CD8-positive, alpha-beta memory T cell (primary cell): ENCODE measurements at places on chromosomes 2 and 18. TPM values are rescaled to one million over a fixed set of nuclear protein-coding genes. Genes with fewer than 3 reads are reported as not detected.

GRCh38 chr2:60446413-60447267 is 106.8 kb downstream of the BCL11A start:
- DNase-seq = no peak

DNA sequence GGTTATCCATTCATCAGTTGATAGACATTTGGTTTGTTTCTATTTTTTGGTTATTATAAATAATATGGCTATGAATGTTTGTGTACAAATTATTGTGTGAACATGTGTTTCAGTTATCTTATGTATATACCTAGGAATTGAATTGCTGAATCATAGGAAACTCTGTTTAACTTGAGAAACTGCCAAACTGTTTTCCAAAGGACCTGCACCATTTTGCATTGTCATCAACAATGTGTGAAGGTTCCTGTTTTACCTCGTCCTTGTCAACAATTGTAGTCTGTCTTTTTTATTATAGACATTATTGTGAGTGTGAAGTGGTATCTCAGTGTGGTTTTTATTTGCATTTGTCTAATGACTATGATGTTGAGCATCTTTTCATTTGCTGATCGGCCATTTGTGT is 17.1 kb downstream of the PDK1 start:
- DNase-seq = no peak

The LAMA1 gene
- total RNA-seq = not detected

The LINC00305 gene
- total RNA-seq = not detected

The GPR35 gene
- 9.0 TPM for total RNA-seq

The TMEM198 gene
- total RNA-seq = 6.0 TPM

DNA sequence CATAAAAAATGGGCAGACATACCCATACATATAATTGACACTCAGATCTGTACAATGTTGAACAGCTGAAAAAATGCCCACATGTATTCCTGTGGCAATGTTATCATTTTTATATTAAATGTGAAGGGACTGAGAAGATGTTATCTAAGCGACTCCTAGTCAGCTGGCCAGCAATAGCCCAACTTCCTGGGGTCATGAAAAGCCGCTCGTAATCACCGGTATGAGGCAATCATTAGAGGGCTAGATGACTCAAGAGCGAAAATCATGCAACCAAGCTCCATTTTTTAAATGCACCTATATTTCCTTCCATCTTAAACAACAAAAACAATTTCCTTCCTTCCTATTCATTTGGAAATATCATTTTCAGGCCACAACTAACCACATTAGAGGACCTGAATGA is 274.6 kb upstream of the CCDC68 start:
- no peak for DNase-seq

The MC2R gene
- not detected for total RNA-seq

The DPYSL5 gene
- total RNA-seq = not detected

DNA sequence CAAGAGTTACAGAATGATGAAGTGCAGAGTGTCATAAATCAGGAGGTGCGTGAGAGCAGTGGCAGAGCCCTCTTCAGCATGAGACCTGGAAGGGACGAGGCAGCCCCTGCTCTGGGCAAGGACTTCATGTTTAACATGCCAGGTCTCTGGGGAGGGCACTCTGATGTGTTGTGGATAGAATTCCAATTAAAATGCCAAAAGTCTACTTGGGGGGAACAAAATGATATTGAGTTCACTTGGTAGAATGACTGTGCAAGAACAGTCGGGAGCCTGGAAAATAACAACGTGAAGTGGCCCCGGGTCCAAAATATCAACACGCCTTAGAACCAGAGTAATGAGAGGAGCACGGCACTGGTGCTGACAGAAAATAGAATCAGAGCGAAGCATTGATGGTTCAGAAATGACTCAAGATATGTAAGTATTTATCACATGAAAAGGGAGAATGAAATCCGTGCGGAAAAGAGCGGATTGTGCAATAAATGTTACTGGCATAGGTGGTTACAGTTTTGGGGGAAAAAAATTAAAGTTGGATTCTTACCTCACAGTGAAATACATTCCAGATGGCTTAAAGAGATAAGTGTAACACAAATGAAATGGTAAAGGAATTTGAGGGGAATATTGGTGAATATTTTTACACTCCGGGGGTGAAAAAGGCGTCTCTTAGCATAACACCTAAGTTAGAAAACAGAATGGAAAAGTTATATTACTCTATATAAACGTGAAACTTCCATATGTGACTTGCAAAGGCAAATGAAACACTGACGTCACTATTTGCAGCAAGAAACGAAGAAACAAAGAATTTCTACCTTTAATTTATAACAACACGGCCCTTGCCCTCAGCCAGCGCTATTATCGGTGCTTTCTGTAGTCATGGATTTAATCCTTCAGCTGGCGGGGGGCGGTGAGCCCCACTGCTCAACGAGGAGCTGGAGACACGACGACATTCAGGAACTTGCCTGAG is 159.4 kb upstream of the TWIST2 start:
- DNase-seq = no peak

GRCh38 chr18:35241448-35241804 is 592 bp downstream of the ZNF397 start:
- DNase-seq = no peak

The REG1A gene
- total RNA-seq = not detected

GRCh38 chr2:209977386-209978239 is 24.8 kb upstream of the RPE start:
- no peak for DNase-seq

The ARHGEF4 gene
- 1.2 TPM for total RNA-seq

DNA sequence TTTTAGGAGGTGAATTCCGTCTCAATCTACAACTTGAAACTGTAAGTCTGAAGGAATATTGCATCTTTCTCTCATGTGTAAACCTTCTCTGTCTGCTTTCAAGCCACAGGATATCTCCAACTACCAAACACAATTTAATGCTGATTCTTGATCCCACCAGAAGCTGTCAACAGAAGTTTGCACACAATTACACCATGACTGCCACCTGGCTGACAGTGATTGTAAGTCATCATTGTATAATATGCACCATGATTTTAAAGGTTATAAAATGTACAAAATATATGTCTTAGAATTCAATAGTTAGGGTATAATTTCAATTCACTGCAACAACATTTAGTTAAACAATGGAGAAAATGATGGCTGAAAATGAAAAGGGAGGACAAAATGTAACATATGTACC is 18.4 kb downstream of the PREPL start:
- no peak for DNase-seq

- DNase-seq = no peak
Observed at GRCh38 chr2:108911807-108912628, 77.0 kb downstream of the EDAR start.

GRCh38 chr18:43886341-43886740 is 609.1 kb upstream of the SYT4 start:
- no peak for DNase-seq

- no peak for DNase-seq
Observed at GRCh38 chr2:178917555-178917954, 110.3 kb upstream of the TTN start.

DNA sequence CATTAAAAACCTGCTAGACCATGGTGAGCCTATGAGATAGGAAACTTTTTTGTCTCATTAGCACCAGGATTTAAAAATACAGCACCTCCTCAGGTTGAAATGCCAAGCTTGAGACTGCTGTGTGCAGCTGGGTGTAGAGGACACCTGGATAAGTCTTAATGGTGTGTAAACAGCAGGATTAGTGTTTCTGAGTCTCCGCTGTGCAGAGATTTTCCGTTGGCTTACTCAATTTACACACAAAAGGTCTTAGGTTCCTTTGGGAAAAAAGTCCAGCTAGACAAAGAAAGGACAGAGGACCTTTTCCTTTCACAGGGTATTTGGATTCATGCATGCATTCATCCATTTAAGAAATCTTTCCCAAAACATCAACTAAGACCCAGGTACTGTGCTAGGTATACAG is 168.1 kb downstream of the NRXN1 start:
- no peak for DNase-seq

DNA sequence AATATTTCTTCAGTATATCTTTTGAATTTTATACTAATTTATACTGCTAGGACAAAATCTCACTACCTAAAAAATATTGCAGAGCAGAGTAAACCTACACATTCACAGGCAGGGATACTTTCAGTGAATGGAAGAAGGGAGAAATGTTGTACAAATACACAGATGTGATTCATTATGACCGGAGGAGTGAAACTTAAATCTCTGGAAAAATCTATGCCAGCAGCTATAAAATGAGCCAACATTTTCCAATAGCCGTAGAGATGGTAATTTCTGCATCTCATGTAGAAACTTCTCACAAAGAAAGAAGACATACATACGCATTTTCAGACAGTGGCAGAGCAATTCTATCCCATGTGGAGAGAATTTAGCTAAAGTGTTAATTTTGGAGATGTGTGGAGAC is 54.8 kb downstream of the KCNS3 start:
- DNase-seq = no peak

GRCh38 chr2:77807531-77808215 is 285.5 kb upstream of the LRRTM4 start:
- DNase-seq = no peak

DNA sequence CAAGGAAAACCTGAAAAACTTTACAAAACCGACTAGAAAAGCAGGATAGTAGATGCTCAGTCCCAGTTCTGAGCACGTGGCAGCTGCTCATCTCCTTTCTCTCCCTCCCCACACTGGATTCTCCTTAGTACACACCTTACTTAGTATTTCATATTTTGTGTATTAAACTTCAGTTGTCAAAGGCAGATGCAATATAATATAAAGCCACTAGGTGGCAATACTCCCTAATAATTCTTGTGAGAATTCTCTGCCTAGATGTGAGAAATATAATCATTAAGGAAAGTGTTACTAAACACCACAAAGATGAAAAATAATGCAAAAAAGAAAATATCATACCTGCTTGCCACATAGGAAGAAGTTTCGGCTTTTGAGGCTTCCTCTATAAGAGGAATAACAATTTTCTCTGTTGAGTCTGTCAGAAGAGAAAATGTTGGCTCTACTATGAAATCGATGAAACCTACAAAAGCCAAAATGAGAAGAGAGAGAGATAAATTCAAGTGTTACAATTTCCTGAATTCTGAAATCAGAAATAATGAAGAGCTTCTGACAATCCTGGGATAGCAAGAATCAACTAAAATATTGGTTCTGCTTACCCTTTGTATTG is 200.6 kb downstream of the PPP1R1C start:
- DNase-seq = peak; percentile 7

The MDH1B gene
- total RNA-seq = 1.2 TPM

The PKDCC gene
- total RNA-seq = 0.28 TPM

DNA sequence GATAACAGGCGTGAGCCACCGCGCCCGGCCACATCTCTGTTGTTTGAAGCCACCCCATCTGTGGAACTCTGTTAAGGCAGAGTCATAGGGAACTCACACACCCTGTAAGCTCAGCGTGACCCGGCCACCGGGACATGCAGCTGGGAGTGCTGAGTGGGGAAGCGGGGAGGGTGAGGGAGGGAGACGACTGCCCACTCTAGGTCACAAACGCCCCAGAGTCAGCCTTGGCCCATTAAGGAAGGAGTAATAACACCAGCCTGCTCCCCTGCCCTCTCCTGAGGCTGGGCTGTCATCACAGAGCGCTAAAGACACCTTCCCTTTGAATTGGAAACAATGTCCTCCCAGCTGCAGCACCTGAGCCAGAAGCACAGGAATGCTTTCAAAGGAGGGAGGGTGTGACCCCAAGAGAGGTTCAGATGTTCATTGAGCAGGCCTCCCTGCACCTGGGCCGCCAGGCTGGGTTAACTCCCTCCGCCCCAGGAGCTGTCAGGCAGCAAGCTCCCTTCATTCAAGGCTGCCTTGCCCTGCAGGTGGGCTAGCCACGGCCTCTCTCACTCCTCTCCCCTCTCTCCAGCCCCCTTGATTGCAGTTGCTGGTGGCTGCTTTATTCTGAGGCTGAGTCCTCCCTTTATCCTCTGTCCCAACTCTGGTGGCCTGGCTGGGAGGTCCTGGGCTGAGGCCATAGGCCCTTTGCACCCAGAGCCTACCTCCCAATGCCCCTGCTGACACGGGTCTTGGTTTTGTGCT is 77.2 kb upstream of the HPCAL1 start:
- DNase-seq = no peak

The SPATA3 gene
- 0.24 TPM for total RNA-seq

- no peak for DNase-seq
Observed at GRCh38 chr2:19435815-19436214, 77.4 kb upstream of the OSR1 start.

- DNase-seq = no peak
Observed at GRCh38 chr18:11149441-11150270, at the start of gene PIEZO2. PIEZO2 (minus strand) TSS chr18:11149569; CDS start chr18:11148588, 981 bp downstream.

The CPO gene
- 0.20 TPM for total RNA-seq

The UGT1A4 gene
- not detected for total RNA-seq

DNA sequence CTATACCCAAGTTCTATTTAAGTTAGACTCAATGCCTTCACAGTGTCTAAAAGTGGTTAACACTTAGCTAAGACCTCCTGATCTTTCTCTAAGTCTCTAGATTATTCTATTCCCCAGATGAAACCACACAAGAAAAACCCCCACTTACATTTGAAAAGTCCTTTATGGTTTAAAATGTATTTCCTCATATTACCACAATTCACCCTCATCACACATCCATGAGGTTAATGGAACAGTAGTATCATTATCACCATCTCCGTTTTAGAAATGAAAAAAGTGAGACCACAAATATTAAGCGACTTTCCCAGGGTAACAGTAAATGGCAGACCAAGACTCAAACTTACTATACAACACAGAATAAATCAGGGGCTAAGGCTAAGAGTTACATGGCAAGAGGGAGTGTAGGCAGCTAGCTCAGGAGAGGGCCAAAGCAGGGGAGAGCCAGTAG is 28.6 kb downstream of the EPG5 start:
- no peak for DNase-seq

The MGAT4A gene
- 65.2 TPM for total RNA-seq

DNA sequence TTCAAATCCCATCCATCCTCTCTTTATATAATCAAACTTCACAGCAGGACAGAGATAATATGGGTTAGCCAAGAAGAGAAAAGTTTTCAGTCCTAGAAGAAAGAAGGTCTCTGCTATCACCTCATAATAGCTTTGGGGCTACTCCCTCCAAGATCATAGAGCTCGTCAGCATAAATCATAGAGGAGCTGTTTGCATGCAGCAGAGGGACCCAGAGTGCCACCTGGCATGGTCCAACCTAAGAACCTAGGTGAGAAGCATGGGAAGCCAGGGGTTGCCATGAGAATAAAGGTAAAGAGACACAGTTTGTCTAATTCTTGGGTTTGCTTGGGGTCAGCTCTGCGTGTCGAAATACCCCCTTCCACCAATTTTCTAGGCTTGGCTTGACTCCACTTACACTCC is 87.1 kb upstream of the CYP1B1 start:
- DNase-seq = no peak

DNA sequence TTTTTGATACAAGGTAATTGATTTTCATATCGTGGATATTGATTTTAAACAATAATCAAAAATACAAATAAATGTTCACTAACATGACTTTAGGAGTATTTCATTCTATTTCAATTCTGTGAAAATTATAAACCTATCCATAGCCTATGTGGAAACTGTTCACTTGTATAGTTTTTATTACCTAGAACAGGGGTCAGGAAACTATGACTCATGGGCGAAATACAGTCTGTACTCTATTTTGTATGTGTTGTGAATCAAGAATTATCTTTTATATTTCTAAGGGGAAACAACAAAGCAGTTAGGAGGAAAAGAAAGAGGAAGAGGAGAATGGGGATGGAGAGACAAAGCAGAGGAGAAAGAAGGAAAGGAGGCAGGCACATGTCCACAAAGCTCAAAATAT is 181.7 kb upstream of the VRK2 start:
- no peak for DNase-seq
